OCI-M1 (cell line): ENCODE measurements at places on chromosomes 6 and 20.

DNA sequence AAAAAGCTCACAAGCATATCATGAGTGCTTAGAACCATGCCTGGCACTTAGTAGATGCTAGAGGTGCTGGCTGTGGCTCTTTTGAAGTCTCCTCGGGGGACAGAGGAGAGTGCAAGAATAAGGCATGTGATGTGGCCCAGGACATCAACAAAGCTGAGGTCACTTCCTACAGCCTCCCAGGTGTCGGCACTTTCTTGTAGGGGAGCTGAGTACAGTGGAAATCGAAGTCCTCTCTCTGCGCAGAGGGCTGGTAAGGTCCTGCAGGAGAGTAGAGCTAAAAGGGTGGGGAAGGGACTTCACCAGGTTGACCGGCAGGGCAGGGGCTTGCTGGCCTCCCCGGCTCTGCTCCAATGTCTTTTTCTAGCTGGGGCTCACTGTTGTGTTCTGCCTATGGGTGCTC lies 11.2 kb downstream of the SLC13A3 start:
- DNase-seq, result no peak

- no peak for DNase-seq
Measured at GRCh38 chr6:25431306-25431974, 152.3 kb downstream of the CARMIL1 start.

- DNase-seq, result peak; percentile 42
Measured at GRCh38 chr20:59571551-59572314, 32.6 kb upstream of the PHACTR3 start.

DNA sequence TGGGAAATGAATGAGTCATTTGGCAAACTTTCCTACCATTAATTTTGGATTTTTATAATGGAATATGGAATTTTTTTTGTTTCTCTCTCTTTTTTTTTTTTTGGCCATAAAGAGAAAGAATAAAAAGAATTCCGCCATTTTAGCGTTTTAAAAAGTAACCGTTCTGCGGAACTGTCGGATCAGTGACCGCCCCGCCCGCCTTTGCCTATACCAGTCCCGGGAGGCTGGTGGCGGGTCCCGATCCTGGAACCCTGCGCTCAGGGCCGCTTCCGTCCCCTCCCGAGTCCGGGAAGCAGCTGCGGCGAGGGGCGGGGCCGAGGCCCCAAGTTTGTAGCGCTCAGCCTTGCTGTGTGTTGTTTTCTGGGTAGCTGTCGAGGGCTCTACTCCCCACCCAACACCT lies 609 bp downstream of the L3MBTL1 start:
- DNase-seq, result no peak

DNA sequence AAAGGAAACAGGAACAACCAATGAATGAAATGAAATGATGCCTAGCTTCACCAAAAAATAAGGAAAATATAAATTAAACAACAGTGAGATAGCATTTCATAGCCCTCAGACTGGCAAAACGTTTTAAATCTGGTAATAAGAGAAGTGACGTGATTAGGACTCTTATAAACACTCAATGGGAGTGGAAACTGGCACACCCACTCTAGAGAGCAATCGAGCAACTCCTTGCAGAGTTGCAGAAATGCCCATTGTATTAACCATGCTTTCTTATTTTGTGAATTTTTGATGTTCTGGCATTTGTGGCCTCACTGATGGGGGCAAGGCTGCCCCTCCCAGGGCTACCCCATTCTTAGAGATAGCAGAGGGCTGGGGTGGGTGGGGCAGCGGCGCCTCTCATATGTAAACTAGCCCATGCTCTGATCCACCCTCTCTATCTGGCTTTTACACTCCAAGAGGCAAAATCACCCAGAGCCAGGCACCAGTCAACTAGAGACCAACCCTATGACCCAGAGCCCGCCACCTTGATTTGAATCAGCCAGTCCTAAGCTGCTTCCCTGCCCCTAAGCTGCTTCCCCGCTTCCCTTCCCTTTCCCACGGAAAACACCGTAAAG lies 6.4 kb upstream of the PNPLA1 start:
- DNase-seq, result no peak

DNA sequence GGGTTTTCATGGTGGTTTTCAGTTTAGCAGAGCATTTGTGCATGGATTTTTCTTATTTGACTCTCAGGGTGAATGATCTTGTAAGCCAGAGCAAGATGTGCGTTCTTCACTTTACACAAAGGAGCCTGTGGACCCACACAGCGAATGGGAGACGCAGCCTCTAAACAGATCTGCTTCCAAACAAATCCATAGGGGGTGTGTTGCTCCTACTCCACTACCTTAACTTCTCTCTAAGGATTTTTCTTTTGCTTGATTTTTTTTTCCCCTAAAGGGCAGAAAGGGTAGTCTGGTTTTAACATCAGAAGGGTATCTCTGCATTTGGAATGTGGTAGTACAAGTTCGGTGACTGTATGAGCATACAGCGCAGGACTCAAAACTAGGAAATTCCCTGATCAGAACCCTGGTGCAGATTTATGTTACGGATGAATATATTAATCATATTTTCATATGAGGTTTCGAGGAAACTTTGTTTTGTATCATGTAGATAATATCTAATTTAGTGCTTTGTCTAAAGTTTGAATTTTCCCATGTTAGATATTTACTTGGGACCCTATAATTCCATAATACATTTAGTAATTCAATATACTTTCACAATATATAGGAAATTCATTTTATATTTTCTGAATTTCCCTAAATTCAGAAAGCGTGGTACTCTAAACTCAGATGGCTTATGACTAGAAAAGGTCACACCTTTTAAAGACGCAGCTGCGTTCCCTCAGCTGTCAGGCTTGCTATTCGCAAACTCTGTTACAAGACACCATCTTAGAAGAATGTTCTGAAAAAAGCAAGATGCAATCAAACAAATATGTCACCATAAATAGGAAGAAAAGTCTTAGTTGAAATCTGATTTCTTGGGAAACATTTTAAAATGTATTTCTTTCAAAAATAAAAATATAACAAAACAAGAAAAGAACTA lies 196.9 kb downstream of the TMEM242 start:
- no peak for DNase-seq

- no peak for DNase-seq
Measured at GRCh38 chr20:21376626-21377025, 20.7 kb downstream of the NKX2-4 start.

DNA sequence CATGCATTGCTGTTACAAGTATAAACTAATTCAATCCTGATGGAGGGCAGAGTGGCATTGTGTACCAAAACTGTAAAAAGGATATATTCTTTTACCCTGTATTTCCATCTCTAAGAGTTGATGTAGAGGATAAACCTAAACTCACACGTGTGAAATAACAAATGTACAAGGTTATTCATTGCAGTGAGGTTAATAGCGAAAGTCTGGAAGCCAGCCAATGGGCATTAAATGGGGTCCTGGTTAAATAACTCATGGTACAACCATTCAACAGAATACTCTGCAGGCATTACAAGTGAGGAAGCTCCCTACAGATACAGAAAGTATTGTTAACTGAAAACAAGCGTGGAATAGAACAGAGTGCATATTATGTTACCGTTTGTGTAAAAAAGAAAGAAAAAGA lies 56.9 kb downstream of the BCAS1 start:
- DNase-seq, result no peak

DNA sequence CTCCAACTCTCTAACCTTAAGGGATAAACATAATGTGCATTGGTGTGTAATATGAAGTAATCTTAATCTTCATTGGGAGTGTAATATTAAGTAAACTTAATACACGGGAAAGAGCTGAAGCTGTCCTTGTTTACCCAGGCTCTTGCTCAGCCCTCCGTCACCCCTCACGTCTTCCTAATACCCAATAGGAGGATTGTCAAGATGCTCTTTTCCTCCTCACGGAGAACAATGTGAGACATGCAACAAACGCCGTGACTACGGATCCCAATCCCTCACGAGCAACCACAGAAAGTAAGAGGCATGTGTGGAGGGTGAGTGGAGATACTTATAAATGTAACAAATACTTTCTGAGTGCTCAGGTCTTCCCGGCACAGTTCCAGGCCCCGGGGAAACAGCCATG lies 11.0 kb downstream of the KIF16B start:
- no peak for DNase-seq

DNA sequence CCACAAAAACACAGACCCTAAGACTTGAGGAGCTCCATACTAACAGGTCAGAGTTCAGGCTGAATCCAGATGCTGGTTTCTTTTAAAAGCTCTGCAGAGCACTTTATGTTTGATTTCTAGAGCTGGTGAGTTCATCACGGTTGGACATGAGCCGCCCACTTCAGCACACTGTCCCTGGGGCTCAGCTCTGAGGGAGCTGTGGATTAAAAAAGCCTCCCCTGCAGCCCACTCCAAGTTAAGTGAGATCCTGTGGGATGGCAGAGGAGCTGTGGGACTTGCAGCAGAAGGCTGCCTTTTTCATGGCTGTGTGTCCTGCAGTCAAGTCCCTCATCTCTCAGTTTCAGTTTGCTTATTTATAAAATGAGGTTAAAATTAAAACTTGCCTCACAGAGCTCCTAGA lies 110.5 kb downstream of the FOXO3 start:
- no peak for DNase-seq

DNA sequence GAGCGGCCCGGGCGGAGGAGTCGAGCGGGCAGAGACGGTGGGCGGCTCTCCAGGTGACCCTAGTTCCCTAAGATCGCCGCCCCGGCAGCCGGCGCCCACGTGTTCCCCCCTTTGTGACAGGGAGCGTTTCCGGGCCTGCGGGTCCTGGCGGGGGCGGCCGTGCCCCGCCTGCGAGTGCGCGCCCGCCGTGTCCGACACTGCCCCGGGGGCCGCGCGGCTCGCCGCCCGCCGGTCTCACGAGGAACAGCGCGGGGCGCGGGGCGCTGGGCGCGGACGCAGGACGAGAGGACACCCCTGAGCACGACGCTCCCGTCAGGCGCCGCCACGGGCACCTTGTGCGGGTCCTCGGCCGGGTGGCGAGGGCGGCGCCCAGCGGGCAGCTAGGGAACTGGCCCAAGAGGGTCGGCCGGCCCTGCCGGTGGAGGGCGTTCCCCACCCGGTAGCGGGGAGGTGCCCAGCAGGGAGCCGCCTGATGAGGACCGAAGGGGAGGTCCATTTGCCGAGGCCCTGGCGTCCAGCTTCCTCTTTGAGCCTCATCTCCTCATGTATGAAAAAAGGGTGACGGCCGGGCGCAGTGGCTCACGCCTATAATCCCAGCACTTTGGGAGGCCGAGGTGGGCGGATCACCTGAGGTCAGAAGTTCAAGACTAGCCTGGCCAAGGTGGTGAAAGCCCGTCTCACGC lies at the start of gene VARS1:
Gene VARS1, minus strand, starts transcription at position 137 of the 683 bp plus-strand sequence. CDS start 535 bp downstream, outside the sequence.
- peak; percentile 98 for DNase-seq
